ENCODE measurements at places on chromosomes 4 and X.

GRCh38 chr4:33226133-33226532 is 2506.0 kb downstream of the PCDH7 start:
- no peak for DNase-seq

GRCh38 chr4:6270636-6271121 is 1.0 kb downstream of the WFS1 start:
- no peak for DNase-seq

DNA sequence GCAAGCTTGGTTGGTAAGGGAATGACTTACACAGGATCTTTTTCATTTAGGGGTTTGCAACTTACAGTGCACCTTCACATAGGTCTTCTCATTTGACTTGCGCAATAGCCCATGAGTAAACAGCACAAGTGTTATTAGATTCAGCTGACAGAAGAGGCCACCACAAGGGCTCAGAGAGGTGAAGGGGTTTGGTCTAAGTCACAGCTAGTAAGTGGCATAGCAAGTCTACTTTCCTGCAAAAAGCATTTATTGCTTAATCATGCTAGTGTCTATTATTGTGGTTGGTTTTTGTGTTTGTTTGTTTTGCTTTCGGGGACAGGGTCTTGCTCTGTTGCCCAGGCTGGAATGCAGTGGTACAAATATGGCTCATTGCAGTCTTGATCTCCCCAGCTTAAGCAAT is 83.3 kb downstream of the SPRY1 start:
- DNase-seq: no peak

DNA sequence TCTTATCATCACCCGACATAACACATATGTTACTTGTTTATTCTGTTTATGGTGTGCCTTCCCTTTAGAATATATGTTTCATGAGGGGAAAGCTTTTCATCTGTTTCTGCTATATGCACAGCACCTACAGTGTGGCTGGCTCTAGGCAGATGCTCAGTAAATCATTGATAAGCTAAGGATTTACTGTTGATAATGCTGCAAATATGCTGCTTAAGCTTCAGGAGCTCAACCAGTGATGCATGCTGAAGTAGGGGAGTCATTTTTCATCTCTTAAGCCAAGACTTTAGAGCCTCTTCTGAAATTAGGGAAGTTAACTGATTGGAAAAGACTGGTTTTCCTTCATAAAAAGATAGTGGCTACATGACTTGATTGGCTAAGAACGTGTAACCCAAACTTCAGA is 16.4 kb downstream of the FAT4 start:
- DNase-seq: no peak

DNA sequence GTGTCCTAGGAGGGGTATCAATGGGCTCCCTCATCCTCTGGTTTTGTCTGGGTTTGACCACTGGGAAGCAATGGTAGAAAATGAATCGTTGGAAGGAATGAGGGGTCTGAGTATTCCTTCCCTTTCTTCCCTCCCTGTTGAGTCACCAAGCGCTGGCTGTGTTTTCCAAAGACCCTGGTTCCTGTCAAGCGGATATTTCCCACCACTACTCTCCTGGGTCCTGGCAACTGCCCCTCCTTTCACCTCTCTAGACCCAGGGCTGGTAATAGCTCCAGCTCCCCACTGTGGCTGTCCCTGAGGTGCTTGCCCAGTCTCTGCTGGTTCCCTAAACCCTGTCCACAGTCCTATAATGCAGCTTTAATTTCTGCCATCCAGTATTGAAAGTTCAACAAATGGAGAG is 22.2 kb downstream of the SMIM43 start:
- no peak for DNase-seq

- DNase-seq: no peak
Observed at GRCh38 chr4:91630764-91631163, 673.0 kb upstream of the GRID2 start.

- DNase-seq: no peak
Observed at GRCh38 chrX:20517565-20517964, 250.9 kb upstream of the RPS6KA3 start.

- DNase-seq: no peak
Observed at GRCh38 chr4:96131186-96131585, 291.3 kb downstream of the PDHA2 start.

DNA sequence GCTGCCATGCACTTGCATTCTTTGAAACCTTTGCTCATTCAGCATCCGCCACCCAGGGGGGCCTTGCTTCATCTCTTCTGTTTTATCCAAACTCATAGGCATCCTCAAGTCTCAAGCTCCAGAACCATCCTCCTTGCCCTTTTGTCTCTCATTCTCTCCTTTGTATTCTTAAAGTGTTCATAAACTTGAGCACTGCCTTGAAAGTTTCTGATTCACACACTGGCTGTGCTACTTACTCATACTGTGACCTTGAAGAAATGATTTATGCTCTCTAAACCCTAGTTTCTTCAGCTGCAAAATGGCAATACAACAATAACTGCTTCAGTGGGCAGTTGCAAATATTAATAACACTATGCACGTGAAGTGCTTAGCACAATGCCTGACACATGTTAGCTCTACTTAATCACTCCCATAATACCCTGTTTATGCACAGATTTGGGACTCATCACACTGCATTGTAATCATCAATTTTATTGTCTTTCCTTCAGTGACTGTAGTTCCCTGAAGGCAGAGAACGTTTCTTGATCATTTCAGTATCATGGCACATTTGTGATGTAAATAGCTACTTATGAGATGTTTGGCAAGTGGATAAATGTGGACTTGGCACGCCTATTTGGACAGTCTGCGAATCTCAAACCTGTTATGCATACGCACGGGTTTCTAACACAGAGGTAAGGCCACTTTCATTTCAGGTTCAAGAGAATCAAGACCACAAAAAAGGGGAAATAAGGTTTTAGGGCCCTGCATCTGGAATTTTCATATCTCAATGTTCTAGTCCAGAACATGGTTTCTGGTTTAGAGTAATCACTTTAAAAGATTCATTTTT is 291.0 kb downstream of the LDB2 start:
- no peak for DNase-seq

DNA sequence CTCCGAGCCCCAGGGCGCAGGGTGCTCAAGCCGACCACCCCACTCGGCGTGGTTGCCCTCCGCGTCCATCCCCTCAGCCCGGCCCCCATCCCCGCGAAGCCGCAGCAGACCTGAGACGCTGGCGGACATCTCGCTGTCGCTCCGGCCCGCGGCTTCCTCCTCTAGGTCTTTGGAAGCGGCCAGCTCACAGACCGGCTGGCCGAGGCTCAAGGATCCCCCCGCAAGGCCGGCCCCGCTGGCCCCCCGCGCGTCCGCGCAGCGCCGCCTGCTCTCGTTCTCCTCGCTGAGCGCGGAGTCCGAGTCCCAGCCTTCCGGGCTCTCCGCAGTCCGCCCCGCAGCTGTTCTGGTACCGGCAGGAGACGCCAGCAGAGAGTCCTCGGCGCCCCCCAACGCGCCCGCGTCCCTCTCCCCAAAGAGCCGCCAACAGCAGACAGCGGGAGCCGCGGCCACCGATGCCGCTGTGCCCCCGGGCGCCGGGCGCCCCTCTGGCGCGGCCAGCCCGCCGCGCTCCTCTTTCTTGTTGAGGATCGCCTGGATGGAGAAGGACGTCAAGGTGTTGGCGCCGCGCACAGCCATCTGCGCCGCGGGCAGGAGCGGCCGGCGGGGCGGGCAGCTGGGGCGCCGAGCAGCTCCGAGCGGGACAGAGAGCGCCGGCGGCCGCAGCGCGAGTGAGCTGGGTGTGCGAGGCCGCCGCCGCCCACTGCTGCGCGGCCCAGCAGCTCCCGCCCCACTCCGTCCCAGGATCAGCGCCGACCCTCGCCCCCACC is at the start of gene NKX3-2:
Gene NKX3-2, minus strand, starts transcription at position 670 of the 767 bp plus-strand sequence. Its CDS starts 94 bp downstream, at position 576.
- DNase-seq: peak; percentile 50

DNA sequence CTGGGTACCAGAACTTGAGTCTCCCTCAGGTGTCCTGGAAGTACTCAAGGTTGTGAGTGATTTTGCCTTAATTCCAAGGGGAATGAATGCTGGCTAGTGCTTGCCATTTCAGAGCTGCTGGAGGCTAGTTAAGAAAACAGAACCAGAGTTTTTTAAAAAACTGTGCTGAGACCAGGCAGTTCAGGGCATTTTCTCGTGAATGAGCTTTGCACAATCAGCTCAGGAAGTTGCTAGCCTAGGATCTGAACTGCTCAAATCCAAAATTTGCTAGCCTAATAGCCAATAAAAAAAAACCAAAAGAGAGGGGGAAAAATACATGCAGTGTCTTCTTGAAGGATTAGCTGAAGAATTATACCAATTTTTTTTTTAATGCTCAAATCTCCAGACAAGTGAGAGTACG is 292.7 kb downstream of the FBXW7 start:
- no peak for DNase-seq

DNA sequence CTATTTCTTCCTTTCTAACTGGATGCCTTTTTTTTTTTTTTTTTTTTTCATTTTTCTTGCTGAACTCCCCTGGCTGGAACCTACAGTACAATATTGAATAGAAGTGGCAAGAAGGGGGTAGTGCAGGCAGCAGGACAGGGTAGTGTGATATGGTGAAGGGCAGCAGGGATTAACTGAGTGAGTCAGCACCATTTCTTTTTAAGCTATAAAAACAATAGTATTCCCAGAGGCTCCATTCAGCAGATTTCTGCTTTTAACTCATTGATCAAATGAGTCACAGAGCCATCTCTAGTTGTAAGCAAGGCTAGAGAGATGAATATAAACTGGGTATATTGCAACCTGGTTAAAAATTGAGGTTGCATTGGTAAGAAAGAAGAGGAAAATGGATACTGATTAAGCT is 53.6 kb upstream of the SETD7 start:
- no peak for DNase-seq

DNA sequence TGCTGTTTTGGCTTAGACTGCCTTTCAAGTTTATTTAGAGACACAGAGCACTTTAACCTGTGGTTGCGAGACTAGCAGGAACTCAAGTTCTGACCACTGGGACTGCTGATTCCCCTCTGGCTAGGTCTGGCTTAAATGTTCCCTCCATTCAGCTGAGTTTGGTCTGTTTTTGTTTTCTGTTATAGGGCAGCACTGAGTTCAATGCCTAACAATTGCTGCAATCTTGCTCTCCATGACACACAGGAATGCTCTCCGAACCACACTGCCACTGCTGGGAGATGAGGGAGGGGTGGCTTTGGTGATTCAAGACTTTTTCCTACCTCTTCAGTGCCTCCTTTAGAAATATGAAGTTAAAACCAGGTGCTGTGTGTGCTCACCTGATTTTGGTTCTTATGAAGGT is 106.3 kb upstream of the EOLA2 start:
- no peak for DNase-seq

DNA sequence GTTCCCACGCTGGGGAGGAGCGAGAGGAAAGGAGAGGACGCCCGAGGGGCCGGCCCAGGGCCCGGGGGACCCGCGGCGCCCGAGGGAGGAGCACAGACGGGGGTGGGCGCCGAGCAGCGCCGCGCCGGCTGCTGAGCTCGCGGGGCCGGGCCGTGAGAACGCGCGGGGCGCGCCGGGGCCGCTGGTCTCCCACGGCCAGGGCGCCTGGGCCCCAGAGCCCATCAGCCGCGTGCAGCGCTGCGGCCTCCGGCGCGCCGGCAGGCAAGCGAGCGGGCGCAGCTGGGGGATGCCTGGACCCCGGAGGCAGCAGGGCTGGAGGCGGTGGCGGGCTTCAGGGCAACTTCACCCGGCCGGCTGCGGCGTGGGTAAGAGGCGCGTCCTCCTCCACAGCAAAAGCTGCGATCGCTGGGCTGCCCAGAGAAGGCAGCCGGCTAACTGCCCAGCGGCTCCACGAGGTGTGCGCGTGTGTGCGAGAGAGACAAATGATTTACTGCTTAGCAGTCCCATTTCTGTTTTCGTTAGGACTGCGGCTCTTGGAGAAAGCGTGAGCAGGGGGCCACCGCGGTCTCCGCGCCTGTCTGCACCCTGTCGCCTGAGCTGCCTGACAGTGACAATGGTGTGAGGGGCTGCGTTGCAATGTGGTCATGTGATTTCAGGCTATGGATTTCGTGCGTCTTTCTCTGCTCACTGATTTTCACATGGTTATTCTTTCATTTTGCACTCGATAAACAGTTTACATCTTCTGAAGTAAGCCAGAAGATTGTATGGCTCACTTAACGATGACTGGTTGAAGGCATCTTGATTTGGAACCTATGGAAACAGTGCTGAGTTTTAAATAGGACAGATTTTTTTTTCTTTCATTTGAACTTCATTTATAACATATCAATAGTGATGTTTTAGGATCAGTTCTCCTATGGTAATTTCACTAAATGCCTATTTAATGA is 1.2 kb downstream of the GUCY1A1 start:
- DNase-seq: peak; percentile 76

DNA sequence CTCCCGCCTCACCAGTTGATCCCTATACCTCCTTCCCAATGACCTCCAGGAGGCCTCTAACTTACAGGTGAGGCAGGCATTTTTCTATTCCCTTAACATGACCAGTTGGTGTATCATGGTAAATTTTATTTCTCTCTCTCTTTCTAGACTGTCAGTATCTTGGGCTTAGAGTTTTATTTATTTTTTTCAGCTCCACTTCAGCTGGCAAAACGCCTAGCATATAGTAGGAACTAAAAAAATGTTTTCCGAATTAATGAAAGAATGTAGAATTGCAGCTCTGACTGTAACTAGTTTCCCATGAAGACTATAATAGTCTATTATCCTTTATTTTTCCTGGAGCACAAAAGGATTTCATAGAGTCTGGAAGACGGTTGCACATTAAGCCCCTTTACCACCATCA is 84.8 kb downstream of the PDE5A start:
- no peak for DNase-seq

DNA sequence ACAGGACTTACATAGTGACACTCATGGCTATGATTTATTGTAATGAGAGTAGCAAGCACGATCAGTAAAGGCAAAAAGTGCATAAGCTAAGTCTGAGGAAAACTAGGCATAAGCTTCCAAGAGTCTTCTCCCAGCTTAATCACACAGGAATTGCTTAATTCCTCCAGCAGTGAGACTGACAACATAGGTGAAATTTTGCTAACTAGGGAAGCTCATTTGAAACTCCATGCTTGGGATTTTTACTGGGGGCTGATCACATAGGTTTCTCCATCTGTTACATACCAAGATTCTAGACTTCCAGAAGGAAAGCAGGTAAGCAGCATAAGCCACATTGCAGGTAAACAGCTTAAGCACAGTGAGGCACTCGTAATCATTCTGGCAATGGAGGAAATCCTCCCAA is 71.8 kb upstream of the FHDC1 start:
- DNase-seq: no peak

DNA sequence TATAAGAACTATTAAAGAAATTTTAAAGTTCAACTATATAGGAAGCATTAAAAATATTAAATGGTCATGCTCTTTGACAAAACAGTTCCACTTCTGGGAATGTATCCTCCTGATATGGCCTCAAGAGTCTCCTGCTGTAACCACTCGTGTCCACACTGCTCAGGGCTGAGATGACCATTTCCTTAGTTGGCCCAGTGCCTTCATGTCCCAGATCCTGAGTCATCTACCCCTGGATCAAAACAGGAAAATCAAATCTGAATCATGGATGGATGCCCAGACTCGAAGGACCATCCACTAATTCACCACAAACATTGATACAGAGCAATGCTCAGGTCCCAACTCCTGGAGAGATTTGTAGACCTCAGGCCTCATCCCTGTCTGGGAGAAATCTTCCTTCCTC is 44.7 kb downstream of the GPRASP3 start:
- no peak for DNase-seq

GRCh38 chr4:172871381-172871780 is 297.2 kb upstream of the GALNT7 start:
- DNase-seq: no peak

- no peak for DNase-seq
Observed at GRCh38 chr4:167117273-167117672, 117.0 kb downstream of the SPOCK3 start.

All from GM13976 (cell line).